ENCODE measurements at places on chromosomes 16 and 17.

GRCh38 chr16:8958344-8959167, 5.2 kb downstream of the USP7 start:
- no peak for DNase-seq

GRCh38 chr16:62741692-62742091, 705.5 kb upstream of the CDH8 start:
- DNase-seq = no peak

- DNase-seq = peak; percentile 81
Observed at GRCh38 chr16:2842340-2843000, 12.4 kb downstream of the ZG16B start.

DNA sequence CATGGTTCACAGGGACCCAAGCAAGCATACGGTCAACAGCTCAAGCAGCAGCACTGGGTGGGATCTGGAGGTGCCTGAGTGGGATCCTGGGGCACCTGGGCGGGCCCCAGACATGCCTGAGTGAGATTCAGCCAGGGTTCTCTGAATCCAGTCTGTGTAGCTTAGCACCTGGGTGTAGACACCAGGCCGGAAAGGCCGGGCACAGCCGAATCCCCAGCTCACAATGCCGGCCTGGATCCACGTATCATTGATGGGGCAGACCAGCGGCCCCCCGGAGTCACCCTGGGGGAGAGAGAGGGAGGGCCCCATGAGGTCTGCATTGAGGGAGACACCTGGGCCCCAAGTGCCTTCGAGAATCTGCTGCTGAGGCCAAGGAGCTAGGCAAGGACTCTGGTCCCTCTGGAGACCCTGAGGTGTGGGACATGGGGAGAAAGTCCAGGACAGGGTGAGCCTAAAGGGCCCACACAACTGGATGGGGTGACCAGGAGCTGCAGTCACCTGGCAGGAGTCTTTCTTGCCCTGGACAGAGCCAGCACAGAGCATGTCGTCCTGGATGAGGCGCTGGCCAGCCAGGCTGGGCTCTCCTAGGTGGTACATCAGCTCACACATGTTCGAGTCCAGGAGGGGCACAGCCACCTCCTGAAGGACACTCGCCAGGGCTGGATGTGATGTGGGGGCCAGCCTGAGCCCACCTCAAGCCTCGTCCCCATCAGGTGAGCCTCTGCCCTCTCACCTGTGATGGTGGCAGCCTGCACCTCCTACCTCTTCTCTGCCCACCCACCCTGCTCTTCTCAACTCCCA, 9.7 kb downstream of the ZG16B start:
- no peak for DNase-seq

GRCh38 chr16:49912721-49913120, 56.8 kb upstream of the ZNF423 start:
- DNase-seq = no peak

GRCh38 chr16:31334934-31335333, 20.0 kb upstream of the ITGAX start:
- DNase-seq = no peak

DNA sequence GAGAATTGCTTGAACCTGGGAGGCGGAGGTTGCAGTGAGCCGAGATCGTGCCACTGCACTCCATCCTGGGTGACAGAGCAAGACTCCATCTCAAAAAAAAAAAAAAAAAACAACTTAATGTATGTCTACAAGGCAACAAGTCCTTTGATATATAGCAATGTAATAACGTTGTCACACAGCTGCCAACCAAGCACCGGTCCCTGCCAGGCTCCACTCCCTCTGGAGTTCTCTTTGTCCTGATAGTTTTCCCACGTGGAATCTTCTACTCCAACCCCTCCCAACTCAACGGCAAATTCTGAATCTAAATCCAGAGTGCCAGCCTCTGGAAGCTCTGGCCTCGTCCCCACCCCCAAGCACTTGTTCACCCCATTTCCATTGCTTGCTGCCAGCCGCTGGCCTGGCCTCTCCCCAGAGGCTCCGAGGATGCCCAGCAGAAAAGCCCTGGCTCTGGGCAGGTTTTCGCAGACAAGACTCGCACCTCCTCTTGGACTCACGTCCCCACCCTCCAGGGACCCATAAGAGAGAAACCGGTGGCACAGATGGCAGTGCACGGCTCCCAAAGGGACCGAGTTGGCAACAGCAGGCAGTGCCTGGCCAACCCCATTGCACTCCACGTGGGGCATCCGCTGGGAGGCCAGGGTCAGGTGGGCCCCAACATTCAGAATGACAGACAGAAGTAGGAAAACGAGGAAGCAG, 15.9 kb upstream of the CBX2 start:
- no peak for DNase-seq

DNA sequence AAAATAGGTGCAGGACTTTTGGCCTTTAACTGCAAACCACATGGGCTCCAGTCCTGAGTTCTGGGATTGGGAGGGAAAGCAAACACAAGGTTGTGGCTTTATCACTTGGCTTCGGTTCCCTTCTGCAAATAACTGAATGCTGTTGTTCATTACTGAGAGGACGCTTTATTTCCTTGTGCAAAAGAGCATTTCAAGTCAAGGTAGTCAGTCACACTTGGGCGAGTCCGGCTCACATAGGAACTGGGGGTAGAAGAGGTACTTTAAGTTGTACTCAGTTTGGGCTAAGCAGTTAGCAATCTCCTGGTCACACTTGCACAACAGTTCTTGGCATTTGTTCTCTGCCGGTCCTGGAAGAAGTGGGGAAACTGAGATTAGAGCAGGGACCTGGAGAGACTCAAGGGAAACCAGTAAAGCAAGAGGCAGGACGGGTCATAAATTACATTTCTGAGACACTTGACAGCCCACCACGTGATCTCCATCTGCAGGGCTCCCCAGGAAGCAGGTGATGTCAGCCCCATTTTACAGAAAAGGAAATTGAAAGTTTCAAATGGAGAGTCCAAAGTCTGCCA, 21.6 kb downstream of the PLA2G10 start:
- DNase-seq = no peak

DNA sequence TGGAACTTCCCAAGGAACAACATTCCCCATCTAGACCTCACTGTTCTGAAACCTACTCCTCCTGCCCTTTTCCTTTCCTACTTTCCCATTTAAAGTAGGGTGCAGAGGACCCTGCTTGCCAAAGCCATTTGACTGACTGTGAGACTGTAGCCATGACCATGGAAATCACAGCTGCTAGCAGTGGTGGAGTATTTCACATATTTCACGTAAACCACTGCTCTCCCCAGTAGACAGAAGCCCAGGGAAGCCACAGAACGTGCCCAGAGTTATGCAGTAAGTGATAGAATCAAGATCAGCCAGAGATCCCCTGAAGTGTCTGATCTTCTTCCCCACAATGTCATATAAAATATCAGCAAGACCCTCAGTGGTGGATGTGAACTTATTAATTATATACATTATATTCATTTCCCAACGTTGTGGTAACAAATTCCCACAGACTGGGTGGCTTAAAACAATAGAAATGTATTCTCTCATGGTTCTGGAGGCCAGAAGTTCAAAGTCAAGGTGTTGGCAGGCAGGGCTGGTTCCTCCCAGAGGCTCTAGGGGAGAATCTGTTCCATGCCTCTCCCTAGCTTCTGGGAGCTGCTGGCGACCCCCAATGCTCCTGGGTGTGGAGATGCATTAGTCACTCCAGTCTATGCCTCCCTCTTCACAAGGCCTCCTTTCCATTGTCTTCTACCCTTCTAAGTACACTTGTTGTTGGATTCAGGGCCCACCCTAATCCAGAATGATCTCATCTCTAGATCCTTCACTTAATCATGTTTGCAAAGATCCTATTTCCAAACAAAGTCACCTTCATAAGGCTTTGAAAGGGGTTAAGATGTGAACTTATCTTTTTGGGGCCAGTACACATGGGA, 20.7 kb upstream of the PRM1 start:
- DNase-seq = no peak

DNA sequence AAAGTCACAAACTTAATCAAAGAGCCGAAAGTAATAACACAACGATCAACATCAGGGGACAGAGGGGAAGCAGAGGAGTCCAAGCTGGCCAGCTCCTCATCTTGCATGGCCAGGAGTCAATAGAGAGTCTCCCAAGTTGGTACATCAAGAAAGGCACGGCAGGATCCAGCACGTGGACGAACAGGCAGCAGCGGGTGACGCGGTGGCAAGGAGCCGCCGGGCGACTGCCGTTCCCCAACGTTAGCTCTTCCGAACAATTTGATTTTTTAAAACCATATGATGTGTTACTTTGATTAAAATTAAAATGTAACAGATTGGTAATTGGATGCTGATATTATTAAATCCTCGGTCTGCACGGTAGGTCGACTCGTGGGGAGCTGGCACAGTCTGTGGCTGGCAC, 81.8 kb upstream of the DOC2B start:
- DNase-seq = no peak
